ENCODE measurements at places on chromosomes 12 and 14. TPM values are rescaled to one million over a fixed set of nuclear protein-coding genes. Genes with fewer than 3 reads are reported as not detected.

OVCH1 gene
- 0.16 TPM for total RNA-seq

RPL10L gene
- total RNA-seq, result not detected

PRPF40B gene
- 27.0 TPM for total RNA-seq

KRT1 gene
- total RNA-seq, result not detected

NXPH4 gene
- total RNA-seq, result 0.71 TPM

TEAD4 gene
- total RNA-seq, result 28.6 TPM

CRIP2 gene
- total RNA-seq, result 39.3 TPM

SIRT4 gene
- total RNA-seq, result 1.7 TPM

RTN1 gene
- total RNA-seq, result 18.0 TPM

ZC3H10 gene
- total RNA-seq, result 19.1 TPM

GXYLT1 gene
- total RNA-seq, result 17.8 TPM
